Epithelial cell of alveolus of lung (primary cell): ENCODE measurements at places on chromosomes 4 and X. TPM values are rescaled to one million over a fixed set of nuclear protein-coding genes. Genes with fewer than 3 reads are reported as not detected.

USP27X gene
- total RNA-seq, result 2.6 and 3.7 TPM in 2 replicates

SLC25A6 gene
- total RNA-seq, result 377 and 634 TPM in 2 replicates

HTRA3 gene
- total RNA-seq, result 10.3 and 79.3 TPM in 2 replicates

SNCA gene
- total RNA-seq, result 21.2 and 27.5 TPM in 2 replicates

UGT2B11 gene
- not detected in 2 replicates for total RNA-seq

CT45A5 gene
- not detected in 2 replicates for total RNA-seq

TCEAL5 gene
- total RNA-seq, result not detected in 2 replicates

HOPX gene
- 2.2 and 5.2 TPM in 2 replicates for total RNA-seq

PRDM5 gene
- 6.4 and 9.4 TPM in 2 replicates for total RNA-seq

XG gene
- under 0.01 TPM in 2 replicates for total RNA-seq

SPARCL1 gene
- total RNA-seq, result under 0.01 and 1.0 TPM in 2 replicates

RBMXL3 gene
- total RNA-seq, result not detected in 2 replicates

CWH43 gene
- total RNA-seq, result not detected in 2 replicates

HS3ST1 gene
- total RNA-seq, result under 0.01 and 0.40 TPM in 2 replicates
